Stromal cell of bone marrow (primary cell): ENCODE measurements at places on chromosomes 3 and 15.

- DNase-seq, result peak; percentile 32
These were observed 628.4 kb upstream of the ALCAM start for GRCh38 chr3:104738271-104738670.

GRCh38 chr3:65348398-65348995, 660.7 kb upstream of the ADAMTS9 start:
- no peak for DNase-seq

DNA sequence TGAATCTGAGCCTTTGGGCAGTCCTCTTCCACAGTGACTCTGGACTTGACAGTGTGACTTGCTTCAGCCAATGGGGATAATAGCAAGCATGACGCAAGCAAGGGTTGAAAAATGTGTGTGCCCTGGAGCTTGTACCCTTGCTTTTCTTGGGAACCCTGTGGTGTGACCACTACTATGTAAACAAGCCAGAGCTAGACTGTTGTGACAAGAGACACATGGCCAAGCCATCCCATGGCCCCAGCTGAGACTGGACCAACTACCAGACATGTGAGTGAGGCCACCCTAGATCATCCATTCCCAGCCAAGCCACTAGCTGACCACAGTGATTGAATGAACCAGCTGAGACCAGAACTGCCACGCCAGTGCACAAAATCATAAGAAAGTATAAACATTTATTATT, 11.8 kb downstream of the MYO1E start:
- DNase-seq, result no peak

- DNase-seq, result no peak
These were observed 692 bp upstream of the C15orf39 start for GRCh38 chr15:75200765-75201615.

GRCh38 chr3:10737785-10738184, 78.2 kb upstream of the SLC6A11 start:
- DNase-seq, result no peak

DNA sequence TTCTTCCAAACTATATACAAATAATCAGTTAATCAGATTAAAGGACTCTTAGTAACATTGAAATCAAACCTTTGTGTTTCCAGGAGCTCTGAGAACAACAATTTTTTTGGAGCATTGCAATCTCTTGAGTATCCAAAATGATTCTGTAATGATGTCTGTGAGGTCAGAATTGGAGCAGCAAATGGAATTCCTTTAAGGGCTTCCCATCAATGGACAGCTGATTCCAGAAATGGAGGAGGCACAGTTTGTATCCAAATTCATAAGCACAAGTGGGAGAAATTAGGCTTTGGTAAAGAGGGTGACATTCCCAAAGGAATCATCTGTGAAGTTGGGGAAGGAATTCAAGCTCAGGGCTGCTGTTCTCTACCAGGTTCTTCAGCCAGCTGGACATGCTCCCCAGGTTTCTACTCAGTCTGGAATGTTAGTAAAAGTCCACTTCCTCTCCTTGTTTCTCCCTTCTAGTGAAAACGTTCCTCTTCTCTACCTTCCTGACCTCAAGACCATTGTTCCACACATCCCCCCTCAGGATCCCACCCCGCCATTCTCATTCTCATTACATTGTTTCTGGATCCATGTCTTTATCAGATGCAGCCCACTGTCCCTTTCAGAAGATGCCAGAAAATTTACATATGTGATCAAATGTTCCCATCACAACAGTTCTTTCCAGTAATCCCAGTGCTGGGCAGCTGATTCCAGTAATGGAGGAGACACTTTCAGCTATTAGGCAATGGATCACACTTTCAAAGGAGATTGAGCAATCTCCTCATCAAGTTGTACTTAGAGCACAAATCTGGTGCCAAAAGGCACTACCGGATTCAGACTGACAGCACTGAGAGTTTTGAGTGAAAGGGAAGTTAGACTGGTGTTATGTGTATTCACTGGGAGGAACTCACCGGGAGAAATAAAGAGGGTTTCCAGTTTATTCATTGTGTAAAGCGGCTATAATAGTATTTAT, 391.3 kb upstream of the TPRG1 start:
- DNase-seq, result peak; percentile 50

DNA sequence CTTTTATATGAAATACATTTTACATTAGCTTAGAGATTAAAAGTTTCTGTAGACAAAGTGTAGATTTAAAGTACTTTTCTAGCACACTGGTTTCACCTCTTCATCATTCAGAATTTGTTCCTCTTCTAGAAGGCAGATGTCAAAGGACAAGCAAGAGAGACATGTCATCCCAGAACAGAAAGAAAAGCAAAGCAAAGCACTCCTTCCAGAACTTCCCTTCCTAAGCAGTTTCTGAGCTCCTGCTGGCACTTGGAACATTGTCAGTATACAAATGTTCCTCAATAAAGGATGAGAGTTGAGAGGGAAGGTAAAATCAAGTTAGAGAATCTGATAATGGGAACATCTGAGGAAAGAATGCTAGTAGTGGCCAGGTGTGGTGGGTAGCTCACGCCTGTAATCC, 26.2 kb downstream of the TMOD3 start:
- no peak for DNase-seq
